ENCODE measurements at places on chromosomes 4 and X.

DNA sequence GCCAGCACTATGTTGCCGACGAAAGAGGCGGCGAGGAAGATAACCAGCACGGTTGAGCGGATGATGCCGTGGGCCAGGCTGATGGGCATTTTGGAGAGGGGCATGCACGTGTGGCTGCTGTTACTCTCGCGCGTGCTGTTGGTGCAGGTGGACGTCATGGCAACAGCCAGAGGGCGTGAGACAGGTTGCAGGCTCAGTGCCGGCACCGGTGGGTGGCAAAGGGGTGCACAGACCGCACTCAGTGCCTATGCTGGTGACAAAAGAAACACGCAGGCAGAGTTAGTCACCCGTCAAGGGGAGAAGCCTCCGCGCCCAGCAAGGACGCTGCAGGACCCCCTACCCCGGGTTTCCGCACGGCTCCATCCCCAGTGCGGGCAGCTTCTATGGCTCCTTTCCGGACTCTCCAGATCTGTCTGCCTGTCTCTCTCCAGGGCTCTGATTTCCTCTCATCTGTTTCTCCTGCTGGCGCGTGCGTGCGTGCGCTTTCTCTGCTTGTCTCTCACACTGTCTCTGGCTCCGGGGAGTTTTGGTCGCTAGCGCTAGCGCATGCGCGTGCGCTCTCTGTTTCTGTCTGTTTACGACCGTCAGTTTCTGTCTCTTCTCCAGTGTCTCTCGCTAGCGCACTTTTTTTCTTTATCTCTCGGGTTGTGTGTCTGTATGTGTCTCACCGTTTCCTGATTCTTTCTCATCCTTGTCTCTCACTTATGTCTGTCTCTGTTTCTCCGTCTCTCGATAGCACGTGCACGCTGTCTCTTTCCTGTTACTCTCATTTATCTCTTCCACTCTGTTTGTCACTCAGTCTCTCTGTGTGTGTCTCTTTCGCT is 2.1 kb downstream of the GPR101 start:
- DNase-seq = peak; percentile 57

- DNase-seq = no peak
Observed at GRCh38 chrX:102154218-102154860, 1.4 kb downstream of the BEX5 start.

GRCh38 chr4:187962926-187963325 is 32.6 kb upstream of the ZFP42 start:
- no peak for DNase-seq

GRCh38 chr4:81756042-81756441 is 284.3 kb upstream of the RASGEF1B start:
- no peak for DNase-seq

DNA sequence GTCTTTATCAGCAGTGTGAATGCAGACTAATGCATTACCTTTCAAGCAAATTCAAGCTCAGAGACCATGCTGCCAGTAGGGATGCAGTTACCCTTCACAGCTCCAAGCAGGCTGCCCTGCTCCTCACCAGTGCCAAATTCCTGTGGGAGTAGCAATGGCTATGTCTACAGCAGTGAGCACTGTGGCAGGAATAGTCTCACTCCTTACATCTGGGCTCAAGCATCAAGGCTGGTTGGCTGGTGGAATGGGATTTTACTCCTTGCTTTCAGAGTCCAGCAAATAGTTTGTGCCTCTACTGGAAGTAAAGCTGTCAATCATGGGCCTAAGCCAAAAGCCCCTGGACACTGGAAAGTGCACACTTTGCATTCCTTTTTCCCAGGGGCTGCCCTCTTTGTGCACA is 1030.8 kb downstream of the SH3BGRL start:
- no peak for DNase-seq

DNA sequence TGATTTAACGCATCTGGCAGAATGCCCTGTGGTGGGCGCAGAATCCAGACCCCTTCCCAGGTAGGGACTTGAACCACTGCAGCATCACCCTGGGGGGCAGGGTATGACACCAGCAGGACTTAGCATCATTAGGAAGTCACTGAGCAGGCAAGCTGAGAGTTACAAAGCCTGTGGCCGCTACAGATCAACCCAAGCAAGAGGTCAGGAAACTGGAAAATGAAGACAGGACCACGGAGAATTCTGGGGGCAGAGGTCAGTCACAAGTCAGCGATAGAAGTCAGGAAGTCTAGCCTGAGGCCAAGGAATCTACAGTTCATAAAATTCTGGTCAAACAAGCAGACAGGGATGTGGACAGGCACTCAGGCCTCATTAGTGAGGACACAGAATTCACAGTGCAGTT is 108.4 kb downstream of the CHIC2 start:
- no peak for DNase-seq

DNA sequence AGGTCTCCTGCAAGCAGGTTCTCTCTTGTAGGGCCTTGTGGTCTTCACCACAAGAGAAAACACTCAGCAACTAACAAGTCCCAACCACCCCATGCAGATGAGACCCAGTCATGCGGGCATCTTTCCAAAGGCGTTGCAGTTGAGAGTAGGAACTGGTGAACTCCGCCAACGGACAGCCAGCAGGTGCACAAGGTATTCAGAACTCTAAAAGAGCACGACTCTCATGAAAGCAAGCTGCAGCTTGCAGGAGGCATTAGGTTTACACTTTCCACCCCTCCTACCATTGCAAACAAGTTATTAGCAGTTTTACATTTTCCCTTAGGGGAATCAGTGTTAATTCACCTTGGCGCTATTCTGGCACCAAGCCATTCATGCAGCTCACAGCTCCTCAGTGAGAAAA is 173.4 kb upstream of the KIT start:
- no peak for DNase-seq

DNA sequence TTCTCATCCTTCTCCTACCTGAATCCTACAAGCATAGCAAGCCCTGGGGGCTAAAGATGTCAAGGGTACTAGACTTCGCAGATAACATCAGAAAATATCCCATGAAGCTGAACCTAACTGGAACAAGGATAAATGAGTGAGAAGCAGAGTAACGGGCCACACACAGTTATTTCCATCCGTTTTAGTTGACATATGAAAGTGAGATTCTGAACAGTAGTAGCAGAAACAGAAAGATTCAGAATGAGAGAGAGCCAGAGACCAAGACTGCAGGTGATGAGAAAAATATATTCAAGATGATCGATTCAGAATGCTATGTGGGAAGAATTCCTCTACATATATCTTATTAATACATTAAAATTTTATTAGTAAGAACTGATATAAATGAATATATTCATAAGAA is 165.1 kb downstream of the TSPAN5 start:
- peak; percentile 35 for DNase-seq

DNA sequence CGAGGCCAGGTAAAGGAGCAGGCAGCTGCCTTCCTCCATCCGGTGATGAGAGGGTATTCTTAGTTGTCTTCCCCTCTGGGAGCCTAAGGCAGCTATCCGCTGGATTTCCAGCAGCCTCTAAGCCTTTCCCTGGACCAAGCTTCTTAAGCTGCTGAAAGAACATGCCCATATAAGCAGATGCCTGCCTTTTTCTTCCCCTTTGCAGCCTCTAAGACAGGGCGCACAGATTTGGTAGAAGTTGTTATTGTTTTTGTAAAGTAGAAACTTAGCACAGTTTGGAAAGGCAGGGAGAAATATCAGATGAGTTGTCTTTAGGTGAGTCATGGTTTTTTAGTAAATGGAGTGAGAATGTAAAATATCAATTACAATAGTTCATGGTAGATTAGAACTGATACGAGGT is 210.8 kb downstream of the ARHGAP10 start:
- no peak for DNase-seq

GRCh38 chr4:156137679-156138473 is 184.2 kb upstream of the CTSO start:
- no peak for DNase-seq

- no peak for DNase-seq
Observed at GRCh38 chrX:76555816-76556215, 128.3 kb downstream of the MAGEE1 start.

DNA sequence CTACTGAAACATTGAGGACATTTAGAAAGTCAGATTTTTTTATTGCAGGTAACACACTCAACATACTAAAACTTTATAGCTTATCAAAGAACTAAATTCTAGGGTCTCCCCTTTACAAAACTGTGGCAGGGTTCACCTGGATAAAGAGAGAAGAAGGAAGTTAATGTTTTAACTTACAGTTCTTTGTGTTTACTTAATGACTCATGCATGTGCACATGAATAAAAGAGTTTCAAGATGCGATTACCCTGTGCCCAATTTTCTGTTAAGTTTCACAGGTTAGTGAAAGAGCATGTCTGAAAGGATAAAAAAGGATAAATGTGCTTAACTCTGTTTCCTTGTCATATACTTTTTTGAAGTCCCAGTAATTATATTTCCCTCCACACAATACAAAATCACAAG is 16.8 kb downstream of the DCAF8L1 start:
- DNase-seq = no peak

GRCh38 chr4:171582961-171583581 is 230.1 kb upstream of the GALNTL6 start:
- no peak for DNase-seq

- DNase-seq = peak; percentile 18
Observed at GRCh38 chrX:77640702-77641101, 145.3 kb downstream of the ATRX start.

DNA sequence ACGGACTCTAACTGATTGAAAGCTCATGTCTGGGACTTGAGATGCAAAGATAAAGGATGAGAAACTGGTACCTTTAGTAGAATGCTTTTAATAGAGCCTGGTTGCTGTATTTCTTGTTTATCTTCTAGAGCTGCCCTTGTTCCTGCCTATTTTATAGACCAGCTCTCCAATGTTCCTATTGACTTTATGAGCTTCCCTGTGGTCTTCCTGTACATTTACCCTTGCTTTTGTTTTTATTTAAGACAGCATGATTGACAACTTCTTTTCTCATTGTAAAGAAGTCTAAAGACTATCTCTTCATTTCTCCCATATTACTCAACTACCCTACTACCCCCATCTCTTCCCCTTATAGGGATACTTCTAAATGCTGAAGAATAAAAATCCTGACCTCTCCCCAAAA is 174.7 kb downstream of the UGT8 start:
- DNase-seq = no peak

DNA sequence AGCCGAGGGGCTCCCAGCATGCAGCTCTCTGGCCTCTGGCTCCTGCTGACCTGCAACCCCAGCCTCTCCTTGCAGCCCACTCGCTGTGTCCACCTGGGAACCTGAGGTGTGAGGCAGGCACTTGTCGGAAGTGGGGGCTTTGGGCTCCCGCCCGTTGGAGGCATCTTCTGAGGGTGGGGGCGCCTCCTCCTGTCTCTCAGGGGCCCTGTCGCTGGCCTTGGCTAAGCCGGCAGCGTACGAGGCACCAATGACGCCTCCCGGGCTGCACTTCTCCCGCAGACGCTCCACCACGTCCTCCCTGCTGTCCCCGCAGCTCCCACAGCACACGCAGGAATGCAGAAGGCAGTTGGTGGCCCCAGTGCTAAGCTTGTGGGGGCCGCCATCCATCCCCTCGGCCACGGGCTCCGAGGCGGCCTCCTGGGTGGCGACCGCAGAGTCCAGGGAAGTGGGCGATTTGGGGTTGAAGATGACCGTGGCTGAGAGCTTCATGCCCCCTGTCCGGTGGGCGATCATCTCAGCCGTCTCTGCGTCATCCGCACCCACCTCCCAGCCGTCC is 42.5 kb upstream of the MXD4 start:
- DNase-seq = no peak

DNA sequence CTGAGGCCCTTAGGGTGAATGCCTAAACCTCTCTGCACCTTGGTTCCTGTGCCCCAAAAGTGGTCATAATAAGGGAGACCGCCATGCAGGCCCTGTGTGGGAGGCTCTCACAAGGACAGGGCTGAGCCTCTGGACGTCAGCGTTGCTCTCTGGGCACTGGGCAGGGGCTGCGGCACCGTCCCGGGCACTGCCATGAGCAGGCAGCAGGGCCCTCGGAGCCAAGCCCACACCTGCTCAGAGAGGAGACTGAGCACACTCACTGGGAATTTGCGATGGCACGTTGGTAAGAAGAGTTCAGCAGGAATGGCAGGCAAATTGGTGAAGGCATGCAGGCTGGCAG is 123.4 kb downstream of the HMX1 start:
- no peak for DNase-seq

DNA sequence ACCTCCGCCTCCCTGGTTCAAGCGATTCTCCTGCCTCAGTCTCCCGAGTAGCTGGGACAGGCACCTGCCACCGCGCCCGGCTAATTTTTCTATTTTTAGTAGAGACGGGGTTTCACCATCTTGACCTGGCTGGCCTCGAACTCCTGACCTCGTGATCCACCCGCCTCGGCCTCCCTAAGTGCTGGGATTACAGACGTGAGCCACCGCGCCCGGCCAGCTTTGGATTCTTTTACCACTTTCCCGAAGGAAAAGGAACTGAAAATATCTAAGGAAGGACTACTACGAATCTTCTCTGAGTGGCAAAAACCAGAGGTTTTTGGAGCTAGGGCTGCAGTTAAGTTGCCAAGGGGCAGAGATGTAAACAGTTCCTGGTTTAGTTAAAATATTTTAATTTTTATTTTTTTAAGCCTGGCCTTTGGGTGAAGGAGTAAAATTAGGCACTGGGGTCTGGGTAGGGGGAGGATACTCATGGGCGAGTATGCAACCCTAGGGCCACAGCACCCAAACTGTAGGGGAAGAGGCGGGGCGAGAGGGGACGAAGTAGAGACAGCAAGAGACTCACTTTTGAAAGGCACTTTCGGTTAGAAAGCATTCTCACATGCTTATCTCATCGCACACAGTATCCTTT is 525 bp upstream of the CISD2 start:
- no peak for DNase-seq

DNA sequence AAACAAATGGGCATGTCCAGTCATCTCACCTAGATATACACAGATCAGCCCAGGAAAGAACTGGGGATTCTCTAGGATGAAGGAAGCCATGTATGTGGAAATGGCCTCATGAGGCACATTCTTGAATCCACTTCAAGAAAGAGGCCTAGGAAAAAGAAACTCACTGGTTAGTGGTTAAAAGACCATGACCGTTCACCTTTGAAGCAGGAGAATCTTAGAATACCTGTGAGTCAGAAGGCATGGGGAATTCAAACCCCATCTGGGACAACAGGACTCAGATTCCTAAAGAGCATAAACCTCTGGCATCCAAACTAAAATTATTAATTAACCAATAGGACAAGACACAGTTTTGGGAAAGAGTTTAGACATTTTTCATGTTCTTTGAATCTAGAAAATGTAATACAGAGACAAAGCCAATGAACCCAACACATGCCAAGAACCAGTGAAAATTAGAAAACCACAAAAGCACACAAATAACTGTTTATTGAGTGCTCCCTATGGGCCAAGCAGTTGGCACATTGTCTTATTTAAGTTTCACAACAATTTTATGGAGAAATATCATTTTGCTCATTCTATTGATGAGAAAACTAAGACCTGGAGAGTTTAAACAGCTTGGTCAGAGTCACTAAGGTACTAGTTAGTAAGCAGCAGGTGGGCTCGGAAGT is 97.5 kb downstream of the NPNT start:
- no peak for DNase-seq

- no peak for DNase-seq
Observed at GRCh38 chr4:173046818-173047217, 121.8 kb upstream of the GALNT7 start.

GRCh38 chrX:132395645-132396044 is 93.2 kb downstream of the MBNL3 start:
- no peak for DNase-seq

DNA sequence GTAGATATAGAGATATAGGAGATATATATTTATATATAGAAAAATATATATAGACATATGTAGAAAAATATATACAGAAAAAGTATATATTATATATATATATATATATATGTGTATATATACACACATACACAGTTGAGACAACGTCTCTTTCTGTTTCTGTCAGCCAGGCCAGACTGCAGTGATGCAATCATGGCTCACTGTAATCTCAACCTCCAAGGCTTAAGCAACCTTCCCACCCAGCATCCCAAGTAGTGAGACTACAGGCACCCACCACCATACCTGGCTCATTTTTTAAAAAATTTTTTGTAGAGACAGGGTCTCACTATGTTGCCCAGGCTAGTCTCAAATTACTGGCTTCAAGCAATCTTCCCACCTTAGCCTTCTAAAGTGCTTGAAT is 426.3 kb downstream of the GPM6A start:
- DNase-seq = no peak

All from GM10248 (cell line).